Lung (tissue), 17 donors: ENCODE measurements at places on chromosomes 1 and 21.

GRCh38 chr21:42764443-42764760 lies 111.0 kb downstream of the PDE9A start:
- no peak for DNase-seq

GRCh38 chr1:200980452-200980772 lies 43.1 kb downstream of the KIF21B start:
- DNase-seq, result no peak

DNA sequence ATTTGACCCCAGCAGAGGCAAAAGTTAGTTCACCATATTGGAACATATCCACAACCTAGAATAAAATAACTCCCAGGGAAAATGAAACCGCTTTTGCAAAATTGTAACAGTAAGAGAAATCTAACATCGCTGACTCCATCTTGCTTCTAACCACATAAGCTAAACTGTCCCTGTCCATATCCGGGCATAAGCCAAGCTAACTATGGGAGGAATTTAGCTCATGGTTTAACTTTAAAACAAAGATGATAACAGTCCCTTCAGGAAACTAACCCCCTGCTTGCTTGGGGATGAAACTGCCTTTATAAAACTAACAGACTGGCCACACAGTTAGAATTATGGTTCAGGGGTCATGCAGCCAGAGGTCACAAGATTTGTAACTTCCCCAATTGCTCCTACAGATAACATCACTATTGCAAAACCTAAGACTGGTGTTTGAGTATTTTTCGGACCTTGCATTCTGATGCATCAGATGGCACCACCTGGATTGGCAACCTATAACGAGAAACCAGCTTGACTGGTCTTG lies 46.3 kb downstream of the TESK2 start:
- no peak for DNase-seq

DNA sequence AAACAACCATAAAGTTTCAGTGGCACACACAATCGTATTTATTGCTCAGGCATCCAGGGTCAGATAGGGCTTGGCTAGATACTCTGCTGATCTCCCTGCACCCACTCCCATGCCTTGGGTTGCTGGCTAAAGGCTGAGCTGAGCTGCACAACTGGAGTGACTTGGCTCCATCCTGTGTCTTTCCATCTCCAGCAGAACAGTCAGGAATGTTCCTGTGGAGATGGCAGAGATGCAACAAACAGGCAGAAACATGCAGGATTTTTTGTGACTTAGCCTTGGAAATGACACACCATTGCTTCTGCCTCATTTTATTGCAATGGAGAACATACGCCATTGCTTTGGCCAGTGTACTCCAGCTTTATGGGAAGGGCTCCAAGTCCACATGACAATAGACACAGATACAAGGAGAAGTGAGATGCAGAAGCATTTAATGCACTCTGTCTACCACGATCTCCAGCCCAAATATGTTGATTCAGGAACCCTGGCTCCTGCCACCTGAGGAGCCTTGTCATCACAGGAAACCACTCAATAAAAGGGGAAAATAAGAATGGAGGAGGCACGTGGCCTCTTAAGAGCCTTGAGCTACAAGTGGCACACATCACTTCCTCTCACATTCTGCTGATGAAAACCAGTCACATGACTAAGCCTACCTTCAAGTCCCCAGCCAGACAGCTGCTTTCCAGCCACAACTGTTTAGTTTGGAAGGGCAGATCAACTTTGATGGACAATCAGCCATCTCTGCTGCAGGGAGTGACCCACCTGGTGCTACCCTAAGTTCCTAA lies 10.1 kb upstream of the GUCA2B start:
- DNase-seq, result peak; percentile 62

DNA sequence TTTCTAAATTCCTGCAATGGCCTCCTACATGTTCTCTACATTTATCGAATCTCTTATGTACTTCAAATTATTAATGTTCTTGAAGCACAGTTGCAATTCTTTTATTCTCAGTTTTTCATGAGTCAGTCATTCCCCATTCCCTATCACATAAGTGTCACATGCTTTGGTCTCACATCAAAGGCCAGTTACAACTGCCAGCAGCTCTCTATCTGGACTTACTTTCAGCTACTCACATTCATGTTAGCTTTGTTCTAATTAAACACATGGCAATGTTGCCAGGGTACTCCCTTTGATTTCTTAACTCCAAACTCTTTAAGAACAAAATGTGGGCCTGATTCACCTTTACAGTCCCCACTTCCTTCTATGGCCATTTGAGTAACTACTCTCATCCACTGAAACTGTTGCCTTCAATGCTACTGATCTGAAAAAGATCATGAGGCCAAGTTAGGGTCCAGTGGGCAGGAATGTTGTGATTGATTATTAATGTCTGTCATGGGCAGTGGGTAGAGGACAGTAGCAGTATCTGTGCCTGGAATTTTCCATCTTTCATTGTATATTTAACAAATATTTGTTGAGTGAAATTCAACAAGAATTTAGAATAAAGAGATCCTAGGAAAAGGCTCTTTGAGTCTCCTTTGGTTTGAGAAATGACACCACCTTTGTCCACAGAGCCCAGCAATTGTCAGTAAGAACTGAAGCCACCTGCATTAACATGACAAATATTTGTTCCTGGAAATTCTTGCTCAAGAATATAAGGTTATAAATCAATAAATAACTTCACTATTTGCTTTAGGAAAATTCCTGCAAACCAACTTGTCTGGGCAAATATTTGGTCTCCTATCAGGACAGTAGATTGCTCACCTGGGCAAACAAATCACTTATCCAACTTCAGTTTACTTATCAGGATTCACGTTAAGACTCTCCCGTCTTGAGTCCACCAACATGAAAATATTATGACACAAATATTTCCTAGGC lies 153.6 kb upstream of the SAMSN1 start:
- no peak for DNase-seq

GRCh38 chr1:96808191-96808590 lies 86.6 kb downstream of the PTBP2 start:
- DNase-seq, result peak; percentile 36

GRCh38 chr1:147794570-147794969 lies 34.2 kb upstream of the GJA5 start:
- DNase-seq, result no peak

- DNase-seq, result no peak
These were observed 13.5 kb upstream of the ERG start for GRCh38 chr21:38511662-38512243.

DNA sequence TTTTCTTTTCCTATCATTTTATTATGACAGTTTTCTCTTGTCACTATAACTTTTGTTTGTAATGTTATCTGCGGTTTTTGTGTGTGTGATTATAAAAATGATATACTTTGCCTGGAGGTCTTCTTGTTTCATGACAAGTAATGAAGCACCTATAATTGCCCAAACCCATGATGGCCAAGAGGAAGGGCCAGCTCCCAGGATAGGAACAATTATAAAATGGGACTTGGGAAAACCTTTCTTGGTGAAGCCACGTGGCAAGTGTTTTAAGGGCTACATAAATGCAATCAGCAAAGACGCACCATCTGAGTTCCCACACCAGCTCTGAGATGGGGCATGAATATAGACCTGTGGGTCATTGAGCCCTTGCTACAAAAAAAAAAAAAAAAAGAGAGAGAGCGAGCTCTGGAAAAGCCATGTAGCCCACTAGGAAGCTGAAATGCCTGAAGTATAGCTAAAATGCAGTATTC lies 462.6 kb upstream of the RUNX1 start:
- no peak for DNase-seq

DNA sequence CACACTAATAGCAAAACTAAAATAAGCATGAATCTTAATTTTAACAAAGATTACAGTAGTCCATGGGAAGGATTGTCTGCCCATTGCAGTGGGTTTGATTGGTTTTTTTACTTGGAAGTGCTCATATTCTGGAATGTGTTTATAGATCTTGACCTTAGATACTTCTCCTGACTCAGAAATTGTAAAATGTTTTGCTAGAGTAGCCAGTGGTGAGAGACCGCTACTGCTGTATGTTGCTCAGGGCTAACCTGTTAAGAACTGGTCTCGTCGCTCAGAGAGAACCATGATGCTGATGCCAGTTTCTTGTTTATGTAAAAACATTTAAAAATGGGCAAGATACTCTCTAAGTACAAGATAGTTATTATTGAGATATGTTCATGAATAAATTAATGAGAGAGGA lies 99.9 kb downstream of the ROR1 start:
- no peak for DNase-seq

GRCh38 chr1:217230412-217230811 lies 400.5 kb downstream of the GPATCH2 start:
- DNase-seq, result peak; percentile 8

DNA sequence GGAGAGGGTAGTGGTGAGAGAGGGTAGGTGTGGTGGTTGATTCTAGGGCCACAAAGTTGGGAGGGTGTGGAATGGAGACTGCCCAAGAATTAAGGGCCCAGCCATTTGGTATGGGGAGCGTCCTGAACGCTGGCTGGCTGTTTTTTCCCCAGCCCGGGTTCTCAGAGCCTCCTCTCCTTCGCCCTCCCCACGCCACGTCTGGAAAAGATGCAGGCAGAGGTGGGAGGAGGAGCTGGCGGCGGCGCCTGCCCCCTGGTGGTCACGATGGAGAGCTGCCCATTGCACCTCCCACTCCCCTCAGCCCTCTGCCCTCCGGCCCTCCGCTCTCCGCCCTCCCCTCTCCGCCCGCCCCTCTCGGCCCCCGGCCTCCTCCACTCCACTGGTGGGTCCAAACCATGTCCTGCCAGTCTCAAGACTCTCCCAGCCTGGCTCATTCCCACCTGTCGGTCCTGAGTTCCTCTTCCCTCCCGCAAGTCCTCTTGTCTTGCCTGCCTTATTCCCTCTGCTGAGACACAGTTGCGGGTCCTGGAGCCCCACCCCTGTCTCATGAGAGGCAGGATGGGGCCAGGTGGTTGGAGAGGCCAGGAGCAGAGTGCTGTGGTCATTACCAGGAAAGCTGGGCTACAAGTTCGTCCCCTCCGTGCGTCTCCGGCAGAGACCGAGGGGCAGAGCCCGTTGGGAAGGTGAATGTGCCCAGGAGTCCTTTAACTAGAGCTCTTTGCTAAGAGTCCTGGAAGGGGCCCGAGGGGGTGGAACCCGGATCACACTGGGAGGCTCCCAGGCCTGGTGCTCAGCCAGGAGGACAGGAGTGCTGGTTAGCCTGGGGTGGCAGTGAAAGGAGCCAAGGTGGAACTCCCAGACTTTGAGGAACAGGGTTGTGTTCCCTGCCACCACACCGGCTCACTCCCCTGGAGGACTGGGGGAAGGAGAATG lies 22.6 kb downstream of the ETNK2 start:
- DNase-seq, result peak; percentile 80

DNA sequence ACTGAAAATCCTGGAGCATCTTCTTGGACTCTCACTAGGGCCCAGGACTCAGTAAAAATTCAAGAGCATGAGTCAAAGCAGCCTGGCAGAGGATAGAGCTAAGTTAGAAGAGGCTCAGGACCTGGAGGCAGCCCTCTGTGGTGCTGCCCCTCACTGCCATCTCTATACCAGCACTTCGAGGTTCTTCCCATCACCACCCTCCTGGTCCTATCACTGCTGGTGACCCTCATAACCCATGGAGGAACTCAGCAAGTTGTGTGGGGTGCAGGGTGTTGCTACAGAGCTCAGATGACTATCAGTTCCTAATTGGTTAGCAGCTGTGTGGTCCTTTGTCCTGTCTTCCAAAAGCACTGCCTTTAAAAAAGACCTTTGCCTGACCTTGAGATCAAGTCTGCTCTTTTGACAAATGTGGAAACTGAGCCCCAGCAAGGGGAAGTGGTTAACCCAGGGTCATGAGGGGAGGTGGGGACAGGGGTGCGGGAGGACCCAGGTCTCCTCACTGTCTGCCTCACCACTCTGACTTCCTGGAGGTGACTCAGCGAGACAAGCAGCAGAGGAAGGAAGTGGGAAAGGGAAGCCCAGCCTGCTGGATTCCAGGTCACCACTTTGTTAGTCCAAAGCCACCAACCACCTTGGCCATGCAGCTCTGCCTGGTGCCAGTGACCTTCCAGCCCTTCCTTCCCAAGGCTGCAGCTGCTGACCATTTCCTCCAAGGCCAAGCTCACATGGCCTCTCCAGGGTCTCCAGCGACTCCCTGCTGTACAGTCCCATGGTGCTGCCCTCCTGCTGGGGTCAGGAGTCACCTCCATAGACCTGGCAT lies 199.4 kb upstream of the EDN2 start:
- no peak for DNase-seq

DNA sequence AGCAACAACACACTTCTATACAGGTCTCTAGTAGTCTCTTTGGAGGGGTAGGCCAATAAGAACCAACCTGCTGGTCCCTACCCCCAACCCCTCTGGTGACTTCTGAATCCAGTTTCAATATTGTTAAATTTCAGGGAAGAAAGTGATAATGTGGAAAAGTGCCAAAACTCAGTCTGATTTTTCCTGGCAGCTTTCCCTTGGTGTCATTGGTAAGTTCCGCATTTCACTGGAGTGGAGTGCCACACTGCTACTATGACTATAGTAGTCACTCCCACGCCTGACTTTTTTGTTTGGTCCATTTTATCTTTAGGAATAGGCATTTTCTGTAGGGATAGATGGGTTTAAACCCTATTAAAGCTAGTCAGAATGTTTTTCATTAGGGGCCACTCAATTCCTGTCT lies 5.7 kb upstream of the ARID1A start:
- DNase-seq, result peak; percentile 39

GRCh38 chr1:160066829-160067745 lies 2.9 kb downstream of the KCNJ10 start:
- no peak for DNase-seq

GRCh38 chr1:102853136-102853535 lies 255.2 kb downstream of the COL11A1 start:
- no peak for DNase-seq

DNA sequence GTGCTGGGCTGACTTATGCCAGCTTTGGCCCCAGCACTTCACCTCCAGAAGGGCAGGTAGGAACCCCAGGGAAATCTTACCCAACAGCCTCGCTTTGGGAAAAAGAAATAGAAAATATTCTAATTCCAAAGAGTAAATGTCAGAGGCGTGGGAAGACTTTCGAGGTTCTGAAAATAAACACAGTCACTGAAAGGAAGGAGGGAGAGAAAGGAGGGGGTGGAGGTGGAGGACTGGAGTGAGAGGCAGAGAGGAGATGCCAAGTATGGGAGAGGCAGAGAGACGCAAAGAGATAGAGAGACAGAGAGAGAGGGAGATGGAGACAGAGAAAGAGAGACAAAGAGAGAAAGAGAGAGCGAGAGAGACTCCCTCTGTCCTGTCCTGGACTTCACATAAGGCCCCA lies 395.0 kb downstream of the PTPRU start:
- DNase-seq, result no peak
